ENCODE measurements at places on chromosomes 7 and 10.

DNA sequence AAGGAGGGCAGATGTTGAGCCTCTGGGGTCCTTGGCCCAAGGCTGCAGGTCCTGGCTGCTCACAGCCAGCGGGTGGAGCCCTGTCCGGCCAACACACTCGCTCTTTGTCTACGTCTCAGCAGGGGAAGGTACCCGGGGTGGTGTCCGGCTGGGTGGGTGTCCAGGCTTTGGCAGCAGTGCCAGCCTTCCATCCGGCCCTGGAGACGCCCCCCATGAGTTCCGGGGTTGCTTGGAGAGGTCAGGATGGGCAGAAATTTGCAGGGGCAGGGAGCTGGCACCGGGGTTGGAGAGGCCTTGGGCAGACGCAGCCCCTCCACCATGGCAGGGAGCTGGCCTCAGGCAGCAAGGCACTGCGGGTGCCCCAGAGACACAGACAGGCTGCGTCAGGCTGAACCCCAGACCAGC is 42.2 kb upstream of the ELN start:
- DNase-seq, result no peak

GRCh38 chr10:101829561-101830315 is 11.5 kb upstream of the OGA start:
- peak; percentile 25 for DNase-seq

DNA sequence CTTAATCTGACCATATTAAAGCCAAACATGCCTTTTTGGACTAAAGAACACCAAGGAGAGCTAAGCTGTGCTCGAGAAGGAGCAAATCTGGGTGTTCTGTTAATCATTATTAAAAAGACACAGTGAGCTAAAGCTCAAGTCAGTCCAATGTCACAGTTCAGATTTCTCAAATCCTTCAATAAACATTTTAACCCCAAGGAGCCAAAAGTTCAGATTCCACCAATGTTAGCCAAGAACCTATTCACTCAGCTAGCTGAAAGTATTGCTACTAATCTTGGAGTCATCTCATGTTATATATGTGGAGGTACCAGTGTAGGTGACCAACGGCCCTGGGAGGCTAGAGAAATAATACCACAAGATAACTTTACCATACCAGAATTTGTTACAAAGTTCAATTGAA is 14.5 kb upstream of the ZNF33B start:
- no peak for DNase-seq

GRCh38 chr7:44368455-44368854 is 43.1 kb upstream of the CAMK2B start:
- no peak for DNase-seq

DNA sequence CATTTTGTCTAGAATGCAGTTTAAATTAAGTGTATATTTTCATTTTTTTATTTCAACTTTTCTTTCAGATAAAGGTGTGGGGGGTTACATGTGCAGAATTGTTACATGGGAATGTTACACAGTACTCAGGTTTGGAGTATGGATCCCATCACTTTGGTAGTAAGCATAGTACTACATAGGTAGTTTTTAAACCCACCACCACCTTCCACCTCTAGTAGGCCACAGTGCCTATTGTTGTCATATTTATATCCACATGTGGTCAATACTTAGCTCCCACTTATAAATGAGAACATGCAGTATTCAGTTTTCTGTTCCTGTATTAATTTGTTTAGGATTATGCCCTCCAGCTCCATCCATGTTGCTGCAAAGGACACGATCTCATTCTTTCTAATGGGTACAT is 200.6 kb downstream of the CCDC7 start:
- DNase-seq, result no peak

DNA sequence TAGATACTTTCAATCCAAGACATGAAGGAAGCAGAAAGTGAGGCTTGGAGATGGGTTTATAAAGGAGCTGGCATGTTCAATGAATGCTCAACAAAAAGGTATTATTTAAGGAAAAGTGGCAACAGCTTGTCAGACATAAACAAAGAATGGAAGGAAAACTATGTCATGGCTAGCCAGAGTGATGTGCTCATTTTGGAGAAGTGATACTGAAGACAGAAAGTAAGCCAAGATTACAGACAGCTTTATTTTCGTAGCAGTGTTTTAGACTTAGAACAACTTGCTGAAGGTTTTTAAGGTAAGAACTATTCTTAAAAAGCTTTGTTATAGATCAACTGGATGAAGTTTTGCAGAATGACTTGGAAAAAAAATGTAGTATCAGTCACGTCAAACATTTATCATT is 160.5 kb upstream of the FERD3L start:
- no peak for DNase-seq

- no peak for DNase-seq
Observed at GRCh38 chr7:87511510-87511909, 36.0 kb upstream of the ABCB4 start.

GRCh38 chr7:155597753-155598140 is 46.7 kb upstream of the RBM33 start:
- DNase-seq, result no peak

- DNase-seq, result no peak
Observed at GRCh38 chr10:31875608-31876007, 53.0 kb downstream of the ARHGAP12 start.

GRCh38 chr10:97234400-97234799 is 48.6 kb upstream of the SLIT1 start:
- DNase-seq, result no peak
